ENCODE measurements at places on chromosomes 13 and 19.

DNA sequence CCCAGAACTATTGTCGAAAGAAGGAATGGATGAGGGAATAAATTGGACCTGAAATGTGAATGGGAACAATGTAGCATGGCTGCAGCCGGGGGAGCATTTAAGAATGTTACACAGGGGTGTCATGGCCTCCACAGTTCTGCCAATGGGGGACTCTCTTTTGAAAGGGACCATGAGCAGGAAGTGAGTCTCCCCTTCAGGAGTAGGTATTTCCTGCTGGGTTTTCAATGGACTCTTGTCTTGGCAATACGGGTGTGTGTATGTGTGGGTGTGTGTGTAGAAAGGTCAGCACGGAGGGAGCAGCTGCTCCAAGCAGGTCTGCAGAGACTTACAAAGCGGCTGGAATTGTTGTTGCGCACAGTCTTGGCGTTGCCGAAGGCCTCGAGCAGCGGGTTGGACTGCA is 24.4 kb downstream of the MYO1F start:
- DNase-seq, result no peak

- DNase-seq, result no peak
Observed at GRCh38 chr13:77289851-77290250, 37.0 kb downstream of the MYCBP2 start.

DNA sequence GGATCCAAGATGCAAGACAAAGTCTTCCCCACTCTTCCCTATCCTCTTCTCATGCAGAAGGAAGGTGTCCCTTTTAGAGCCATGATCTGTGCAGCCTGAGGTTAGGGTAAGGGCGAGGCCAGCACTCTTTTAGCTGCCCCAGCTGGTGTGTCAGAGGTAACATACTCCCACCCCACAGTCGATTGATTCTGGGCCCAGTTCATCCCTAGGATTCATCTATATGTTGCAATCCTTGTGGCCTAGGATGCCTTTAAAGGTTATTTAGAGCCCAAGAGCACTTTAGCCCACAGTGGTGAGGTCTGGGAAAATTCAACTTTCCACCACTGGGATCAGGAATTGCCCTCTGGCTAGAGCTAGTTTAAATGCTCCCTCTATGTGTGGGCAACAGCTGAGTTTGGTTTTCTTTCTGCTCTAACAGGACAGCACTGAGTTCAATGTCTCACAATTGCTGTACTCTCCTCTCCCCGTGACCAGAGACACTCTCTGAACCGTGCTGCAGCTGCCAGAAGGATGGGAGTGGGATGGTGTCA is 201.3 kb upstream of the SERP2 start:
- DNase-seq, result no peak

DNA sequence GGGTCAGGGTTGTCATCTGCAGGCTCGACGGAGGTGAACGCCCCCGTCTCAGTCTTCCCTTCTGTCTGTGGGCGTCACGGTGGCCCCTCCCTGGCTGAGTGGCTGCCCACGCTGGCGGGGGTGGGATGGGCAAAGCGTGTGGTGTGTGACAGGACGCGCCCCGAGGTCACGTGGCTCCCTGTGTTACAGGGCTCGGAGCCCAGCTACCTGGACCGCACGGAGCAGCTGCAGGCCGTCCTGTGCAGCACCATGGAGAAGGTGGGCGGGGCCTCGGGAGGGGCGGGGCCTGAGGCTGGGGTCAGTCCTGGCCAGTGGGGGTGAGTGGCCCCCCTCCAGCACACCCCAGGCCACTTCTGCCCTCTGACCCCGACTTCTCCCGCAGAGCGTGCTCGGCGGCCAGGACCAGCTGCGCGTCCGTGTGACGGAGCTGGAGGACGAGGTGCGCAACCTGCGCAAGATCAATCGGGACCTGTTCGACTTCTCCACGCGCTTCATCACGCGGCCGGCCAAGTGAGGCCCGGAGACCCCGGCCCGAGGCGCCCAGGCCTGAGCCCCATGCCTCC is 6.3 kb upstream of the GRIN3B start:
- DNase-seq, result no peak

- no peak for DNase-seq
Observed at GRCh38 chr13:98488736-98489135, 88.2 kb downstream of the STK24 start.

DNA sequence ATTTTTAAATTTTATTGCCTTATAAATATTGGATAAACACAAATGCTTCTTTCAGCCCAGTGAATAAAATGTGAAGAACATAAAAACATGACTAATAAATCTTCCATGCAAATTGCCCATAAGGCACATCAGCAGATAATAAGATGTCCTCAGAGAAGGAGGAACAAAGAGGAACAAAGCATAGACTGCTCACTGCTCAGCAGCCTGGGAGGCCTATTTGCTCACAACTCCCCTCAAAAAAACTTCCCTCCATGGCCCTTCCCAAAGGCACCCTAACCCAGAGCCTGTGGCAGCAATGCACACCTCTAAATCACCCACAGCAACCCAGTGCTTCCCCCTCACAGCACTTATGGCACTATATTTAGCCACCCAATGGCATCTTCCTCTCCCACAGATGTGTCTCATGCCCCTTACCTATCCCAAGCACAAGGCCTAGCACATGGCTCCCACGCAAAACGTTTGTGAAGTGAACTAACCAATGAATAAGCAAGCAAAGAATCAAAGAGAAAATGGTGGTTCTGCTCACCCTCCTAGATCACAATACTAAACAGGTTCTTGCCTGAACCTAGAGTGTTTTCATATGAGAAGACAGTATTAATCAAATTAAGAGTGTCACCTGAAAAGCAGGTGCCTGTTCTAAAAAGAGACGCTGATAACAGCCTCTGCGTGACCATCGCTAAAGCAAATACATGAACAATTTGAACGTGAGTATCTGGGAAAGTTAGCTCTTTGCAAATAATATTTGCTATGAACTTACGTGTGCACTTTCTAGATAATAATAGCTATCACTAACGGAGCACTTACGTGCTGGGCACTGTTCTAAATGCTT is 96.9 kb downstream of the TBC1D4 start:
- DNase-seq, result no peak

DNA sequence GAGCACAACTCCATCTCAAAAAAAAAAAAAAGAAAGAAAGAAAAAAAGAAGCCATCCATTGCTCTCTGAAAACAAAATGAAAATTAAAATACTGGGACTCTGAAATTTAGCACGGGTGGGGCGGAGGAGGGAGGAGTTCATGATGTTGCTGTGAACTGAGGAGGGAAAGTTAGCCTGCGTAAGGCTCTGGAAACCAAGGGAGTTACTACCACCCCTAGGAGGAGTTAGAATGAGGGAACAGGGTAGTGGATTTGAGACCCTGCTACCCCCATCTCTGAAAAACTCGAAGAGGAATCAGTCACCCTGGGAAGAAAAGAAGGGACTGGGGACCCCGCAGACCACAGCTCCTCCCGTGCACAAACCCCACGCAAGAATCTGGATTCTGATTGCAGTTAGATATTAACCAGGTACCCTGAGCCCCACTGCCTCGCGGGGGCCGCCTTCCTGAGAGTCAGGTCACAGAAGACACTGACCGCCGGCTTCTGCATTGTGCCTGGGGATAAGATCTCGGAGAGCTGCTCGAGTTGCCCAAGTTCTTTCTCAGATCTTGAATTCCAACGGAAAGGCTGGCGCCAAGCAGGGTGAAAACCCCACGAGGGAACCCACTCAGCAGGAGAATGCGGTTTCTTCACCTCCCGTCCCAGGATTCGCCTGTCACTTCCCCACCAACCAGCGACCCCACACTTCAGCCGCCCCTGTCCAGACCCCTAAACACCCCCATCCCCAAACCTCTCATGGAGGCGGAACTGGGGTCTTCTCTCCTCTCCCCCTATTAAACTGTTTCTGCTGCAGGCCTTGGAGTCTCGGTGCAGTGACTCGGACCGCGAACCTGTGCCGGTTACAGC is 870 bp downstream of the ZNF442 start:
- no peak for DNase-seq

DNA sequence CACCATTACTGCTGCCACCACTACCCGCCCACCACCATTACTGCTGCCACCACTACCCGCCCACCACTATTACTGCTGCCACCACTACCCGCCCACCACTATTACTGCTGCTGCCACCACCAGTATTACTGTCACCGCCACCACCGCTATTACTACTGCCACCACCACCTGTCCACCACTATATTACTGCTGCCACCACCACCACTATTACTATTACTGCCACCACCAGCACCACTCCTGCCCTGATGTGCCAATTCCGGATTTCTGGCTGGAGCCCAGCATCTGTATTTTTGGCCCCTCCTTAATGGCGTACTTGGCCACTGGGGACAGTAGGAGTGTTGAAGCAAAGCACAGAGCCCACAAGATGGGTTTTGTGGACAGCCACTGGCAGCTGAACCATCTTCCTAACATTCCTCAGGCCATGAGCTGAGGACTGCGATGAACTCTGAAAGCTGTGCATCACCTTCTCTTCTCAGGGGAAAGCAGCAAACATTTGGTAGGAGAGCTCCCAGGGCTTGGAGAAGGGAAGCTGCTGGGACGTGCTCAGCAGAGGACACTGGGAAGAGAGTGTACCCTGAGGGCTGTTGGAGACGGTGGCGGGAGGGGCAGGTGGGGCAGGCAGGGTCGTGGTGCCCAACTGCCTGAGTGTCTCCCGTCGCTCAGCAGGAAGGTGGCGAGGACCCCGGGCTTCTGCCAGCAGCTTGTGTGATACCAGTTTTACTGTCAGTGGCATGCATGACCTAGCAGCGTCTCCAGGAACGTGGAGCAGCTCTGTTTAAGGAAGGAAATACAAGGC is 23.0 kb downstream of the CUL4A start:
- DNase-seq, result no peak

GRCh38 chr13:74264333-74264732 is 130.1 kb upstream of the KLF12 start:
- no peak for DNase-seq

DNA sequence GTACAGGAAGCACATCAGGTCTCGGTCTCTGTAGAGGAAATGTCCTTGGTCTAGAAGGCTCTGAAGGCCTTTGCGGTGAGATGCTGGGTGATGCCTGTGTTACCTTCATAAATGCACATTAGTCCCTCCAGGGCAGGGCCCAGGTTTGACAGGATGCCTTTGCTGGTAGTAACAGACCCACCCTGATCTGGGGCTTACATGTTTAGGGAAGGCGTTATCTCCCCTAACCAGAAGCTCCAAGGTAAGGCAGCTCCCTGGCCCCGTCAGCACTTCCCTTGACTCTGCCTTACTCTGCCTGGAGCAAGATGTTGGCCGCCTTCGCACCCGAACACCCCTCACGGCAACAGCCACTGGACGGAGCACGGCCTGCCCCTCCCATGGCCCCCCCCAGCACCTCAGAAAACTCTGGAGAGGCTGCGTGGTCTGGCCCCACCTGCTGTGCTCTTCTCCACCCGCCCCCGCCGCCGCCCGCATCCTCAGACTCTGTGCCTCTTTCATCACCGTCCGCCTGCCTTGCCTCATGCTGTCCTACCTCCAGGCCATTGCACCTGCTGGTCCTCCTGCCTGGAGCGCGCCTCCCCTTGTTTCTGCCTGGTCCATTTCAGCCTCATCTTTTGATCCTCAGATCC is 9.1 kb downstream of the AP2A1 start:
- DNase-seq, result no peak

All from CD4-positive, alpha-beta T cell treated with Interleukin-17A for 1 hour (primary cell).